Activated T-helper 1 cell treated with anti-CD3 and anti-CD28 coated beads, Interleukin-2, amount 50 U/mL, for 16 hours (primary cell): ENCODE measurements at places on chromosomes 5 and 9.

DNA sequence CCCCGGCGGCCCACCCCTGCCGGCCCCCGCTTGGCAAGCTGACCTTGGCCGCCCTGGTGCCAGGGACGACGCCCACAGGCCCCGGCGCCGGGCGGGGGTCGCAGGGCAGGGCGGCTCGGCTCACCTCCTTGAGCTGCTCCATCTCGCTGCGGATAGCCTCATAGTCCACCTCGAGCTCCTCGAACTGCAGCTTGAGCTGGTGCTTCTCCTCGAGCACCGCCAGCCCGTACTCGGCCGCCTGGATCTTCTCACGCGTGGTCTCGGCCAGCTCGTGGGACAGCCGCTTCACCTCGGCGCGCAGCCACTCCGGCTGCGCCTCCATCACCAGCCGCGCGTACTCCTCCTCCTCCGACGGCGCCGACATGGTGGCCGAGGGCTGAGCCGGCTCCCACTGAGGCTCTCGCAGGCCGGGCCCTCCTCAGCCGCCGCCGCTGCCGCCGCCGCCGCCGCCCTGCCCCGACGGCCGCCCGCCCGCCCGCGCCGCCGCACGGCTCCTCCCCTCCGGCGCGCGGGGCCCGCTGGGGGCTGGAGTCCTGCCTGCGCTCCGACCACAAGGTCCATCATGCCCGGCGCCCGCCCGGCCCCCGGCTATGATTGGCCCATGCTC is at the start of gene BICD2:
Gene BICD2, minus strand, starts transcription at position 453 of the 607 bp plus-strand sequence. Its CDS starts 89 bp downstream, at position 364.
- DNase-seq, result no peak

DNA sequence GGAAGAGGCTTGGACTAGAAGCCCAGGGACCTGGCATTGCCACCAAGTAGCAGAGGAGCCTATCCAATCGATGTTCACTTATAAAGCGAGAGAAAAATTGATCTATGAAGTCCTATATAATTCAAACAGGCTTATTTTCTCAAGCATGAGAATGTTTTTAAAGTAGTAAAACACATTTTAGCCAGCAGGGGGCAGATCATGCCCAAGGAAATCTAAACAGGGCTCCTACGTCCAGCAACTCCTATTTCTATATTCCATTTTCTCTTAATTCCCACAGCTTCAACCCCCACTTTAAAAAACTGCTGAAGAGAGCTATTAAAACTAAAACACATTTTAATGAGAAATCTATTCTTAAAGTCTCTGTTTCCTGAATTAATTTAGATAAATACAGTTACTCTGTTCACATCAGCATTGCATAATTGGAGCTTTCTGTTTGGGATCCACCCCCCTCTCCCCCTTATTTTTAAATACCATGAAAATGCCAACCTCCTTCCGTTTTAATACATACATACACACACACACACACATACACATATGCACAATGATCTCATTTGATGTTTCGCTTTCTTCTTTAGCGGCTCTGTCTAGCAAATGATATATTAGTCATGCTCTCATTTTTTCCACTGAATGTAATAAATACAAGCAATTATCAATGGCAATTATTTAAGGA is 144.9 kb downstream of the MYO10 start:
- no peak for DNase-seq

GRCh38 chr9:120490888-120491595 is 88.9 kb downstream of the CDK5RAP2 start:
- DNase-seq, result no peak

- no peak for DNase-seq
Observed at GRCh38 chr5:35540002-35540401, 77.7 kb upstream of the SPEF2 start.

GRCh38 chr9:137080260-137081122 is 3.2 kb downstream of the UAP1L1 start:
- no peak for DNase-seq

- no peak for DNase-seq
Observed at GRCh38 chr9:12539580-12539975, 153.6 kb upstream of the TYRP1 start.

GRCh38 chr9:77961541-77961940 is 70.1 kb downstream of the GNAQ start:
- DNase-seq, result no peak

DNA sequence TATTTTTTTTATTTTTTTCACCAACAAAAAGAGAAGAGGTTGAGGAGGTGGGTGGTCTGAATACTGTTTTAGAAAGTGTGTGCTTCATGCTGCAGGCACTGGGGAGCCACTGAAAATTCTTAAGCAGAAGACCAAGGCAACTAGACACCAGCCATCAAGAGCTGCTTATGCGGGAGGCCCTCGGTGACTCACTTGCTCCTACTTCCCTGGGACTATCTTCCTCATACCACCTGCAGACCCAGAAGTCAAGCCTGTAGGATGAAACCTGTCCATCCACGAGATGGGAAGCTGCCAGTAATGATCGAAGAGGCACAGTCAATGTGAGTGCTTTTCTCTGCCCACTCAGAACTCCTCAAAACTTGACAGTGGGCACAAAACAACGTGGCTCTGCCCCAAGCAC is 125.8 kb upstream of the SLC44A1 start:
- DNase-seq, result no peak

DNA sequence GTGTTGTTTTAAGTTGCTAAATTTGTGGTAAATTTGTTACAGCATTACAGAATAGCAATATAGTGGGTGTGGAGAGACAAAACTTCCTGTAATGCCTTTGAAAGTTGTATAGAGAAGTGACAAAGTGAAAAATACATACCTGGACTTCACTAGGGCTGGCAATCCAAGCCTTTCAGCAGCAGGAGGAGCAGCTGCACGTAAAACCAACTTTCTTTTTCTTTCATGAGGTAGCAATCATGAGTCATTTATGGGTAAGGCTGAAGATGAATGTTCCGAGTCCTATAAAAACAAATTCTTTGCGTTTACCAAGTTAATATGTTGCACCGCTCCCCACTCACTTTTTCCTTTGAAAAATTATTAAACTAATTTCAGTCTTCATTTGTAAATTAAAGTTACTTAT is 1138.2 kb downstream of the TAF11L14 start:
- DNase-seq, result no peak

GRCh38 chr9:109815366-109815947 is 35.5 kb downstream of the PALM2AKAP2 start:
- DNase-seq, result no peak

- no peak for DNase-seq
Observed at GRCh38 chr9:134037641-134038040, 12.4 kb downstream of the BRD3OS start.

DNA sequence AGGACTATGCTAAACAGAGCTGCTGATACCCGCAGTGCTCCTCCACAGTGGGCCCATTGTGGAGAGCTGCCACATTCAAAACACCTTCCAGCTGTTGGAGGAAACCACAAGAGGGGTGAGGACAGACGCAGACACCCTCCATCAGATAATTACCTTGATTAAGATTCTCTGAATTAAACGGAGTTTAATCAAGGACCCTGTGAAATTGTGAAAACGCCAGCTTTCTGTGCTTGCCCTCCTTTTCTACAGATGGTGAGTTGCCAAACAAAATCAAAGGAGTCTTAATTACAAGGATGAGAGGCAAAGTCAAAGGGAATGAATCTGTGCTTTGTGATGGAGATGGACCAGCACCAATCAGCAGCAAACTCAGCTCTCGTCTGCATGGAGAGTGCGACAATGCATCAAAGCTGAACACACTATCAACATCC is 596.1 kb downstream of the ELAVL2 start:
- no peak for DNase-seq

DNA sequence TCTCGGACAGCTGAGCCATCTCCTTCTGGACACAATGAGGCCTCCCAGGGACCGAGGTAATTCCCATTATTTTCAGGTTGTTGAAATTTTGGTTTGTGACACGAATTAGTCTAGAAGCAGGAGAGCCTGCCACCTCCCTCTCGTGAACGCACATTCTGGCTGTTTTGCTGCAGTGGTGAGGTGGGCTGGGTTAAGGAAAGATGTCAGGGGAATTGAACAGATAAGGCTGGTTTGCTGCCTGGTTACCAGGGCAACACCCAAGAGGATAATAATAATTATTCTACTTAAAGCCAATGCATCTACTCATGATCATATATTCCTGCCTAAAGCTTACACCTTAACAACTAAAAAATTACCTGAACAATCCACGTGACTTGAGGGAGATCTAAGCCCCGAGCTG is 38.1 kb downstream of the DDX31 start:
- DNase-seq, result no peak

- no peak for DNase-seq
Observed at GRCh38 chr5:20276959-20277263, 288.9 kb upstream of the CDH18 start.

- DNase-seq, result no peak
Observed at GRCh38 chr9:85244856-85245255, 496.9 kb downstream of the AGTPBP1 start.

DNA sequence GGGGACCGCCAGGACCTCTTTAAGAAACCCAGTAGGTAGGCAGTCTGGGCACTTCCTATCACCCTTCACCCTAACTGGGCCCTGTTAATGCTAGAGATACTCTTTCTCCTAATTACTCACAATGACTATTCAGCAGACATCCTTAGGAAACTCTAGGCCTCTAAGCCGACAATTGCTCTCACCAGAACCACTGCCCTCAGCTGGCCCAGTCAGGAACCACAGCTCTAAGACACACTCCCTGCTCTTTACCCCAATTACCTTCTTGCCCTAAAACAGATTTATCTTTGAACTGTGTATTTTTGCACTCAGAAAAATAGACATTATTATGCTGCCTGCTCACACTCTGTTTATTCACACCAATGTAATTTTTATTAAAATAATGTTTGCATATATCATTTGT is 432.6 kb upstream of the SLC30A5 start:
- DNase-seq, result no peak

DNA sequence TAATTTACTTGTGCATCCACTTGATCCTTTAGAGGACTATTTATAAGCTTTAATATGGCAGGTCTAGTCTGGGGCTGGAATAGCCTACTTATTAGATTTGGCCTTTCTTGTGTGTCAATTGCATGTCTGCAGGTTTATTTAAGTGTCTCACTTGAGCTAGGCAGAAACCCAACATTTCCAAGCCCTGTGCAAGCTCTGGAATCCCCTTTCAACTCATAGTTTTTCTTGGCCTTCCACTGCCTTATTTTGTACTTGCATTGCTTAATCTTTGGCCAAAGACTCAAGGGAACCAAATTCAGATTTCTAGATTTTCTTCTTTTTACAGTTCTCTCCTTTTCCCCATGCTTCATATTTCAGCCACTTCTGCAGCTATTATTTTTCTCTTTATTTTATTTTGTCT is 102.4 kb upstream of the RFX3 start:
- DNase-seq, result no peak

GRCh38 chr5:24642022-24642421 is 2.8 kb downstream of the CDH10 start:
- DNase-seq, result no peak

GRCh38 chr5:158373608-158374395 is 514.9 kb upstream of the CLINT1 start:
- DNase-seq, result no peak

DNA sequence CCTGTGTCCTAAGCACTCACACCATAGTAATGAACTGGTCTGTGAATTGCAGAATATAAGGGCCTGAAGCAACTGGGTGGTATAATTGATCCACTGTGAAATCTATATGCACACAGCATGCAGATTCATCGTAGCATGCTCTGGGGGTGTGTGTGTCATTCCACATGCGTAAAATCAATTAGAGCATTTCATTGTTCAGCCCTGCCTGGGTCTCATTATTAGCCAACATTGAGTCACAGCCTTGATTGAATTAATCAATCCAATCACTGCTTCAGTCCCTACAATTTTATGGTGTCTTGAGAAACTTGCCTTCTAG is 248.0 kb downstream of the ADAMTSL1 start:
- DNase-seq, result no peak

GRCh38 chr5:58752104-58752503 is 169.2 kb downstream of the RAB3C start:
- no peak for DNase-seq

GRCh38 chr5:26884481-26884880 is 153.9 kb downstream of the CDH9 start:
- DNase-seq, result no peak

- no peak for DNase-seq
Observed at GRCh38 chr9:124196814-124197176, 61.0 kb upstream of the NEK6 start.

DNA sequence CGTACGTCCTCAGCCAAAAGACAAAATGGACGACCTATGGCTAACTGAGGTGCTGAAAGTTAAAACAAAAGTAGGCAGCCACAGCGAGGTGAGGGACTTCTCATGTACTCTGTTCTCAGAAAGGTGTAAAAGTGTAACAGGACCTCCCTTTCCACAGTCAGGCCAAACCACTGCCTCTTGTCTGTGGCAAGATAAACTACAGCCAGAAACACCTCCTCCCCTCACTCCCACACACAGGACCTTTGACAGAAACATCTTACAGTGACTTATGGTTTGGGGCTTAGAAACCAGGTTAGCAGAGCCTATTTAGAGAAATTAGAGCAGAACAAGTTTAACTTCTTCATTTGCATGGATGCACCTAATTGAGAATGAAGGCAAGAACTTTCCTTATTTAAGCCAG is 499.1 kb upstream of the GRIN3A start:
- no peak for DNase-seq

DNA sequence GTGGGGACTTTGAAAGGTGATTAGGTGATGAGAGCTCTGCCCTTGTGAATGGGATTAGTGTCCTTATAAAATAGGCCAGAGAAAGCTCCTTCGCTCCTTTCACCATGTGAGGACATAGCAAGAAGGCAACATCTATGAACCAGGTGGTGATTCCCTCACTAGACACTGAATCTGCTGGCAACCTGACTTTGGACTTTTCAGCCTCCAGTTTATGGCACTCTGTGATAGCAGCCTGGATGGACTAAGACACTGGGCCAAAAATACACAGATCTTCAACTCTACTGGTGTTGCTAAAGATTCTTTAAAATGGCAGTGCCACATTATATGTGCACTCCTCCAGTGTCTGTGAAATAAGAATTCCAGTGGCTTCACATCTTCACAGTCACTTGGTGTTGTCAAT is 41.2 kb upstream of the COL15A1 start:
- no peak for DNase-seq
